Common myeloid progenitor, CD34-positive (primary cell): ENCODE measurements at places on chromosomes 3 and 15.

DNA sequence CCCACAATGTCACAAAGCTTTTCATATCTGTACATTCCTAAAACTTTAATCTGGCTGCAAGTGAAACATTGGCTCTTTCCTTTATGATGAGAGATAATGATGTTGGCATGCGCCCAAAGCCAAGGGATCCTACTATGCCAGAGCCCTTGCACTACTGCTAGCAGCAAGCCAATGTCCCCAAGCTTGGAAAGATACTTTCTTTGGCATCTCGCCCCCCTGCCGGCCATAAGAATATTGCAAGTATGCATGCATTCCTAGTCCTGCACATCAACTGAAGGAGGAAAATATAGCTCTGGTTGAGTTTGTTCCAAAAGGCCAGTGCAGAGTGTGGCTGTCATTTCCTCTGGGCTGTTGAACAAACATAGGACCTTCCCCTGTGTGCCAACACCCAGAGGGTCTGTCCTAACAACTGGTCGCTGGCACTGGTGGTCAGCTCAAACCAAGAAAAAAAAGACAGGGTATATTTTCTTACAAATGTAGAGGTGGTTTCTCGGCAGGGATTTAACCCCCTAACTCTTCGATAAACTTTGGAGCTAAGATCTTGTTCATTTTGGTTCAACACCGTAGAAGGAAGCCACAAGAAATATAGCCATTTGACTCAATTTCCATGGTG, 120.9 kb upstream of the ZBED2 start:
- no peak overlapping the region for H3K27ac ChIP-seq
- no peaks in the 10 kb centered on the region for H3K4me1 ChIP-seq
- H3K27me3 ChIP-seq = no peaks in the 10 kb centered on the region
- peaks cover 9% of the 10 kb centered on the region for H3K36me3 ChIP-seq
- H3K4me3 ChIP-seq = no peak overlapping the region

DNA sequence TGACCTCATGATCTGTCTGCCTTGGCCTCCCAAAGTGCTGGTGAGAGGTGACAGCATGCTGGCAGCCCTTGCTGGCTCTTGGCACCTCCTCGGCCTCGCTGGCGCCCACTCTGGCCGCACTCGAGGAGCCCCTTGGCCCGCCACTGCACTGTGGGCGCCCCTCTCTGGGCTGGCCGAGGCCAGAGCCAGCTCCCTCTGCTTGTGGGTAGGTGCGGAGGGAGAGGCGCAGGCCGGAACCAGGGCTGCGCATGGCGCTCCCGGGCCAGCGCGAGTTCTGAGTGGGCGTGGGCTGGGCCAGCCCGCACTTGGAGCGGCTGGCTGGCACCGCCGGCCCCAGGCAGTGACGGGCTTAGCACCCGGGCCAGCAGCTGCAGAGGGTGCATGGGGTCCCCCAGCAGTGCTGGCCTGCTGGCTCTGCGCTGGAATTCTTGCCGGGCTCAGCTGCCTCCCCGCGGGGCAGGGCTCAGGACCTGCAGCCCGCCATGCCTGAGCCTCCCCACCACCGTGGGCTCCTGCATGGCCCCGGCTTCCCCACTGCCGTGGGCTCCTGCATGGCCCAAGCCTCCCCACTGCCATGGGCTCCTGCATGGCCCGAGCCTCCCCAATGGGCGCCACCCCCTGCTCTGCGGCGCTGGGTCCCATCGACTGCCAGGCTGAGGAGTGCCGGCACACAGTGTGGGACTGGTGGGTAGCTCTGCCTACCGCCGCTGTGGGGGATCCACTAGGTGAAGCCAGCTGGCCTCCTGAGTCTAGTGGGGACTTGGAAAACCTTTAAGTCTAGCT, 76.4 kb upstream of the OSBPL11 start:
- DNase-seq = no peak
- no peaks in the 10 kb centered on the region for H3K4me1 ChIP-seq
- no peaks in the 10 kb centered on the region for H3K36me3 ChIP-seq
- H3K4me3 ChIP-seq = no peak overlapping the region

GRCh38 chr3:132984181-132984580, 54.0 kb upstream of the TMEM108 start:
- H3K27ac ChIP-seq = no peak overlapping the region
- DNase-seq = no peak
- no peaks in the 10 kb centered on the region for H3K36me3 ChIP-seq
- H3K4me1 ChIP-seq = no peaks in the 10 kb centered on the region
- no peaks in the 10 kb centered on the region for H3K27me3 ChIP-seq

GRCh38 chr3:44363591-44363990, 25.0 kb downstream of the TCAIM start:
- H3K4me3 ChIP-seq = no peak overlapping the region
- DNase-seq = no peak
- peaks cover 6% of the 10 kb centered on the region for H3K36me3 ChIP-seq
- no peaks in the 10 kb centered on the region for H3K27me3 ChIP-seq

- H3K4me1 ChIP-seq = no peaks in the 10 kb centered on the region
- no peaks in the 10 kb centered on the region for H3K36me3 ChIP-seq
- DNase-seq = no peak
- no peaks in the 10 kb centered on the region for H3K27me3 ChIP-seq
Observed at GRCh38 chr3:166195808-166196207, 358.6 kb upstream of the BCHE start.

DNA sequence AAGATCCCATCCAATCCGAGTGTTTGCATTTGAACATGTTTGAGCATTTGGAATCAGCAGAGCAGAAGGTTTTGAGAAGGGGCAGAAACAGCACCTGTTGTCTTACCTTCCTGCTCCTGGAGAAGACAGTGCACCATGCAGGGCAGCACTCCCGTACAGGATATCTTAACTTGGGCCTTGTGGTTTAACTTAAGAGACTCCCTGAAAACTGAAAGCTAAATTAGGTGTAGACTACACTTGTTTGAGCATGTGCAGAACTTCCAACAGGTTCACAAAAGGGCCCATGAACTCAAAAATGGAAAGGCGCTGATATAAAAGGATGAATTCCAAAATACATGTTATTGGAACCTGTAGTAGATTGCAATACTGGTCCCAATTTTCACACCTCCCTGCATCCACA, 175.4 kb upstream of the PRICKLE2 start:
- no peak for DNase-seq
- H3K27me3 ChIP-seq = no peaks in the 10 kb centered on the region
- H3K4me1 ChIP-seq = no peaks in the 10 kb centered on the region
- no peaks in the 10 kb centered on the region for H3K36me3 ChIP-seq
- no peak overlapping the region for H3K27ac ChIP-seq

- no peaks in the 10 kb centered on the region for H3K36me3 ChIP-seq
- DNase-seq = no peak
- no peak overlapping the region for H3K27ac ChIP-seq
- H3K27me3 ChIP-seq = no peaks in the 10 kb centered on the region
- H3K4me3 ChIP-seq = no peak overlapping the region
- no peaks in the 10 kb centered on the region for H3K4me1 ChIP-seq
Observed at GRCh38 chr15:50791486-50791885, 26.0 kb upstream of the SPPL2A start.

DNA sequence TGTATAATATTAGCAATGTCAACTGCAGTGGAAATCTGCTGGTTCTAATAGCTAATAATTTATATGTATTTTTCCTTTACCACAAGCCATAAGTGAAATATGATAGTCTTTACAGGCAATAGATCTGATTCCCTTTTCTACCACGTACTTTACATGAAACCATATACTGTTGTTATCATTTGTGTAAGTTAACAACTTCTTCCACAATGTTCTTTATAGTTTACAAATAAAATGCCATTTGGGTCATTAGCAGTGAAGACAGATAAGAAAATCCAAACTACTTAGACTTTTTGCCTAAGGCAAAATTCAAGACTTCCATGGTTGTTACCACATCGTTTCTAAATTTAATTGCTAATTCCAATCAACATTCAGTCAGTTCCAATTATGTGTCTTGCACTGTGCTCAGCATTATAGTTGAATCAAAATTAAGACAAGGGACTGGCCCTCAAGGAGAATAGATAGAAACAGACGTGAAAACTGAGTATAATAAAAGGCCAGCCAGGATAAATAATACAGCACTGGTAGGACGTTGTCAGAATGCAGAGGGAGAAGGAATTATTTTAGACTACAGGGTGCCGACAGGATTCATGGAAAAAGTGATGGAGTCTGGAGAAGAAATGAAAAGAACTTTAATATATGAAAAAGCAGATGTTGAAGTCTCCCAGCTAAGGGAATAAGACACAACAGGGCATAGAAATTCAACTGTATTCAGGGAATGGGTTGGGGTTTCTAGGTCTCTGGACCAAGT, 249.8 kb downstream of the ALCAM start:
- H3K27me3 ChIP-seq = no peaks in the 10 kb centered on the region
- no peaks in the 10 kb centered on the region for H3K36me3 ChIP-seq
- no peak overlapping the region for H3K4me3 ChIP-seq
- no peak overlapping the region for H3K27ac ChIP-seq

- H3K4me1 ChIP-seq = peaks cover 26% of the 10 kb centered on the region
- DNase-seq = peak; percentile 62
- H3K4me3 ChIP-seq = peak overlapping the region; percentile 87
Observed at GRCh38 chr3:154121701-154122551, 736 bp downstream of the ARHGEF26 start.

DNA sequence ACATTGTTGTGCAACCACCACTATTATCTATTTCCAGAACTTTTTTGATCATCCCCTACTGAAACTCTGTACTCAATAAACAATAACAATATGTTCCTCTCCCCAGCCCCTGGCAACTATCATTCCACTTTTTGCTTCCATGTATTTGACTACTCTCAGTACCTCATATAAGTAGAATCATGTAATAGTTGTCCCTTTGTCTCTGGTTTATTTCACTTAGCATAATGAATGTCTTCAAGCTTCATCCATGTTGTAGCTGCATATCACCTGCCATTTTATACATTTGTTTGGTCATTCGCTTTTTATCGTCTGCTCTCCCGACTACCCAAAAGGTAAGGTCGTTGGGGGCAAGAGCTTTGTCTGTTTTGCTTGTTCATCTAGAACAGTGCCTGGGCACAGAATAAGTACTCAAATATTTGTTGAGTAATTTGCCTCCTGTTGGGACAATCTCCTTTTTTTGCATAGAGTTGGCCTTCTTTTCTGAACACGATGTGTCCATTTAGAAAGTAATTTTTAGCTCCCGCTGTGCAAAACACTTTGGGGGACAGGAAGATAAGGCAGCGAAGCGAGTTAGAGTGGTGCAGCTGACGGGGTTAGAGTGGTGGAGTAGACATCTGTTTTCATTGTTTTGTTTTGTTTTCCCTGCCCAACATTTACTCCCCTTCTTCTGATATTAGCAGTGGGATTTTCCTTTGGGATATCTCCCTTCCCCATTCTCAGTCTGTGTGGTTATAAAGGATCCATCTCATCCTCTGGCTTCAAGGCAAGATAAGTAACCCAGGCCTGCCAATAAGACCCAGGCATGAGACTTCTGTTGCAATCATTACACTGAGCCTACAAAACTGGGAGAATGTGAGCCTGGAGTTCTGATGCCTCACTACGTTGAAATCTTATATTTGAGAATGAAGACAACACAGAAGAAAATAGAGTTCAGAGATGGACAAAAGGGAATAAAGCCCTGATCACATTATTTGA, 83.4 kb upstream of the RNU6-1 start:
- H3K4me3 ChIP-seq = no peak overlapping the region
- H3K36me3 ChIP-seq = no peaks in the 10 kb centered on the region
- no peaks in the 10 kb centered on the region for H3K27me3 ChIP-seq
- DNase-seq = no peak
- H3K4me1 ChIP-seq = no peaks in the 10 kb centered on the region
